ENCODE measurements at places on chromosomes 1 and 21.
A peak's percentile ranks its signal among the peaks of the same experiment; 100 is the strongest.

DNA sequence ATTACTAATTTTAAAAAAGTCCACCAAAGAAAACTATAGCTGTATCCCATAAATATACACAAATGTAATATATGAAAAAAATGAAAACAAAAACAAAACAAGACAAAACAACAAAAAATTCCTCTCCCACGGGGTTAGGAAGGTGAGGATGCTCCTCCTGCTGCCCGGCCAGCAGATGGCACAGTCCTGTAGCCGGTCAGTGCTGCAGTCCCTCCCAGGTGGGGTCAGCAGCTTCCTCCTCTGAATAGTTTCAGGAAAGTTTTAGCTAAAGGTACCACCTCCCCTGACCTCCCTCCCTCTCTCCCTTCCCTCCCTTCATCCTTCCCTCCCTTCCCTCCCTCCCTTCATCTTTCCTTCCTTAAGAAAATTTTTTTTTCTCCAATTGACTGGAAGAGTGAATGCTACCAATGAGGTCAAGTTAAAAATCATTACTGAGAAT, 67.8 kb upstream of the BCL10 start:
- no peak for DNase-seq

- peak; percentile 81 for DNase-seq
These were observed 16.9 kb downstream of the TCEANC2 start for GRCh38 chr1:54070171-54070837.

DNA sequence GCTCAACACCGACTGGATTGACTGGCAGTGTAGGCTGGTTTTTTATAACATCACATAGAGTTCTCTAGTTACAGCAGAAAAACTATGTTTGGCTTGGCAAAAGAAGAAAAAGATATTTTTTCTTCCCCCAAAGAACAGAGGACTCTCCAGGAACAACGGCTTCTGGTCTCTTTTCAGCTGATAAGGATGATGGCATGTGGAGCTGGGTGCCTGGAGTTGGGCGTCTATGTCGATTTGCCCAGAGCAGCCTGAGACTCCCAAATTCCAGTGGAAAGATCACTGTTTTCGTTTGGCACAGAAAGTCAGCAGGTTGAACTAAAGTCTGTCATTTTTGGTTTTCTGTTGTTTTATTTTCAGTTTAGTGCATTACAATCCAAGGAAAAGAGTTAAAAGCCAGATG, 91.1 kb downstream of the SMYD2 start:
- DNase-seq, result no peak

GRCh38 chr21:42252325-42252654, 33.4 kb downstream of the ABCG1 start:
- DNase-seq, result no peak

DNA sequence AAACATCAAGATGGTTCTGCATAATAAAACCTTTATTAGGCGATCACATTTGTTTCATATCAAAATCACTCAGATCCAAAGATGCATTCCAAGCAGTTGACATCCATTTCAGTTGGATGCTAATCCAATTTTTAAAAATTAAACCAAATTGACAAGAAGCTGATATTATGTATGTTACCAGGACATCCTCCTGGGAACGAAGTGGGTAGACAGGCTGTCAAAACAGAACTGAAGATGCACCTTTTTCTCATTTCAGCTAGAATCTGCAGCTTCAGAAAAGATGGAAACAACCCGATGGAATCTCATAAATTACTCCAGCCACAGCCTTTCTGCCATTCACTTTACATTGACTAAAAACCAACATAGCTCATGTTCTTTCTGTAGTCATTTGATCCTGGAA, 268.4 kb downstream of the PLPP3 start:
- no peak for DNase-seq

- no peak for DNase-seq
These were observed 102.7 kb downstream of the HMGB4 start for GRCh38 chr1:33966346-33967141.

- no peak for DNase-seq
These were observed 32.1 kb upstream of the FAM20B start for GRCh38 chr1:178993559-178993958.

- no peak for DNase-seq
These were observed 5.8 kb downstream of the ANXA9 start for GRCh38 chr1:150987924-150988323.

DNA sequence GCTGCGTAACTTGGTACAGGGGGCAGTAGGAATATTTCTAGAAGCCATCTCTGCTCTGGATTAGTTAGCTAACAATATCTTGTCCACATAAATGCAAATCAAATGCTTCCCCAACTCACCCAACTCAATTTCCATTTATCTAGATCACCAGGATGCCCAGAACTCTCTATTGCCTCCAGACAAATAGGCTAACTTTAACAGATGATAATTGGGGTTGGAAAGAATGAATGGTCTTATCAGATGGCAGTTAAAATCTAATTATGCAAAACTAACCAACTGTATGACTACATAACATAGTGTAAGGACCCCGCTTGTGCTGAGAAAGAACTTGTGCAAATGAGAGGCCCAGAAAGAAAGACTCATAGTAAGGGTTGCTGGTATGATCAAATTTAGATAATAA, 1024.8 kb downstream of the PLA2G4A start:
- DNase-seq, result no peak

- DNase-seq, result no peak
These were observed 1064.9 kb downstream of the TTLL7 start for GRCh38 chr1:82934074-82934473.

DNA sequence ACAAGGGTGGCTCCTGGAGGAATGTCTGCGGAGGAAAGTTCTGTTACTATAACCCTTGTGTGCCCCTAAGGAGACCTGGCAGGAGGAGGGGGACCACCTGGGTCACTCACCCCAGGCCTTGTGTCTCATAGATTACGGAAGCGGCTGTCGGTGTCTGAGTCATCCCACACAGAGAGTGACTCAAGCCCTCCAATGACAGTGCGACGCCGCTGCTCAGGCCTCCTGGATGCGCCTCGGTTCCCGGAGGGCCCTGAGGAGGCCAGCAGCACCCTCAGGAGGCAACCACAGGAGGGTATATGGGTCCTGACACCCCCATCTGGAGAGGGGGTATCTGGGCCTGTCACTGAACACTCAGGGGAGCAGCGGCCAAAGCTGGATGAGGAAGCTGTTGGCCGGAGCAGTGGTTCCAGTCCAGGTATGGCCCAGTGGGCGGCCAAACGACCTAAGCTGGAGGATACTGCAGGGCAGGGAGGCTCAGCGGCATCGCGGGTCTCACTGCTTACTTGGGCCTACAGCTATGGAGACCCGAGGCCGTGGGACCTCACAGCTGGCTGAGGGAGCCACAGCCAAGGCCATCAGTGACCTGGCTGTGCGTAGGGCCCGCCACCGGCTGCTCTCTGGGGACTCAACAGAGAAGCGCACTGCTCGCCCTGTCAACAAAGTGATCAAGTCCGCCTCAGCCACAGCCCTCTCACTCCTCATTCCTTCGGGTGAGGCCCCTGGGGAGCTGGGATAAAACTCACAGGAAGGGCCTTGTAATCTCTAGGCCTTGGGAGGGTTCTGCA, 101.4 kb downstream of the PIK3R3 start:
- no peak for DNase-seq

GRCh38 chr1:173506437-173506836, 29.3 kb downstream of the PRDX6 start:
- DNase-seq, result peak; percentile 70

DNA sequence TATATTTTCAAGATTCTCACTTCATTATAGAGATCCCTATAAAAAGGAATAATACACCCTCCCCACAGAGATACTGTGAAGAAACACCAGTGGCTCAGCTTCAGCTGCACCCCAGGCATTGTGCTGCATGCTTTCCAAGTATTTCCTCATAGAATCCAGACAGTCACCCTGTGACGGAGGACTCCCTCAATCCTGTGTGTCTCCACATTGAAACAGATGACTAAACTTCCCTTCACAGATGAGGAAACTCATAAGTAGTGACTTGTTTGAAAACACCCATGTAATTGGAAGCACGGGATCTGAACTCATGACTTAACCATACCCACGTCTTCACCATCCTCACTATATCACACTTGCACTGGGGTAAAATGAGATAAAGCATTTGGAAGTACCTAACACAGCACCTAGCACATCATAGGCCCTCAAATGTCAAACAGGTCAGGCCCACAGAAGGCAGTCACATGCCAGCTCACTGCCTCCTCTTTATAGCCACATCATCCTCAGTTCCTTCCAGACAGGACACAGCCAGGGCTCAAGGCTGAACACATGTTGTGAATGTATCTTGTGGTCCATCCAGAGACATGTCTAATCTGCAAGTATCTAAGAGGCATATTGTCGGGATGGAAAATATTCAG, 55.2 kb downstream of the GPR161 start:
- no peak for DNase-seq

- no peak for DNase-seq
These were observed 696.2 kb upstream of the PRMT6 start for GRCh38 chr1:106360252-106360651.

GRCh38 chr21:32468681-32469111, 56.2 kb downstream of the EVA1C start:
- DNase-seq, result peak; percentile 66

Data from hematopoietic multipotent progenitor cell treated with erythropoietin and hydrocortisone succinate and interleukin-3 and kit ligand, for 15 days (in vitro differentiated cells).